ENCODE measurements at places on chromosomes 4 and X.

DNA sequence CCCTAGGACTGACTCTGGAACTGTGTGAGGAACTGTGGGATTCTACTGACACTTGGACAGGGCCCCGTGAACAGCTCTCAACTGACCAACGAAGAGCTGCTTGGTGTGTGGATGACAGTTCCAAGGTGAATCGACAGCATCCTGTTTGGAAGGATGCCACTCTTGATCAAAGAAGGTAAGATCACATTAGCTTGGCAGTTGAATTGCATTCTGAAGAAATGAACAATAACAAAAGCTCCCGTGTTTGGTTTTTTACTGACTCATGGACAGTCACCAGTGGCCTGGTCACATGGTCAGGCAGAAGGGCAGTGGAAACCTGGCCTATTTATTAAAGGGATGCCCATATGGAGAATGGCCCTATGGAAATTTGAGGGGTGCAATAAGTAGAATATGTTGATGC is 33.1 kb upstream of the GPR34 start:
- DNase-seq, result no peak

DNA sequence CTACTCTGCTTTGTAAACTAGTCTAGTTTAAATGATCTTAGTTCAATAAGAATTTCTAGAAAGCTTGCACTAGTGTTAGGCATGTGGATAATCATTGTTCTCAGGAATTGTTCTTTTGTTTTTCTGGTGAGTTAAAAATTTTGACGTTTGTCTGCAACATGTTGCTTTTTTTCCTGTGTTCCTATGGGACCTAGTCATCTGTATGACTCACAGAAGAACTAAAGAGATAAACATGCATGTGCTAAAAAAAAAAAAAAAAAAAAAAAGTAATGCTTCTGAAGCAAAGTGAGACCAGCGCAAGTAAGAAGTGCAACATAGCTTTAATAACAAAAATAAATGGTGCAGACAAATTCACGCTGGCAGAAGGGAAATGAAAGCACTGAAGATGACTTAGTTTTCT is 471.2 kb downstream of the IQCM start:
- DNase-seq, result no peak

GRCh38 chrX:123036401-123036800 is 147.7 kb upstream of the GRIA3 start:
- no peak for DNase-seq

- DNase-seq, result no peak
These were observed 29.5 kb downstream of the SORBS2 start for GRCh38 chr4:185782523-185782922.

DNA sequence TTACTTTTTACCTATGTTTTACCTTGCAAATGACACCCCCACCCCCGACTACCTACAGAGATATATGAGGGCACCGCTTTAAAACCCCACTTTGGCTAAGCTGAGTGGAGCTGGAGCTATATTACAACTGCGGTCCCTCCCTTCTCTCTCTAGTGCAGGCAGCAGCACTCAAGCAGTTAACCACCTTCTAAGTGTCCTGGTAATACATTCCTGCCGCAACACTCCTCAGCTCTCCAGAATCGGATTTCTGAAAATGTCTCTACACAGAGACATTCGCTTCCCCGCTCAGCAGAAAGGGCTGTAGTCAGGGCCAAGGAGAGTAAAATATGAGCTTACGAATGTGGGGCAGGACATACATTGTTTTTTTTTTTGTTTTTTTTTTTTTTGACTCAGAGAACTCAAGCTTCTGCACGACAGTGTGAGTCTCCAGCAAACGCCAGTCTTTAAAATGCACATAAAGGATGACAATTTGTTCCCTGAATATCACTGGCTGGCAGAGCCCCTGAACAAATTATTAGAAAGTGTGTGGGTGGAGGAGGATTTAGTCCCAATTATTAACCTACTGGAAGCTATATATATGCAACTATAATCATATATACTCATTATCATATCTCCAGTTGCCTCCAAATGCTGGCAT is 287.0 kb upstream of the TET2 start:
- DNase-seq, result no peak

GRCh38 chrX:40013266-40014195 is 84.2 kb downstream of the BCOR start:
- DNase-seq, result no peak

DNA sequence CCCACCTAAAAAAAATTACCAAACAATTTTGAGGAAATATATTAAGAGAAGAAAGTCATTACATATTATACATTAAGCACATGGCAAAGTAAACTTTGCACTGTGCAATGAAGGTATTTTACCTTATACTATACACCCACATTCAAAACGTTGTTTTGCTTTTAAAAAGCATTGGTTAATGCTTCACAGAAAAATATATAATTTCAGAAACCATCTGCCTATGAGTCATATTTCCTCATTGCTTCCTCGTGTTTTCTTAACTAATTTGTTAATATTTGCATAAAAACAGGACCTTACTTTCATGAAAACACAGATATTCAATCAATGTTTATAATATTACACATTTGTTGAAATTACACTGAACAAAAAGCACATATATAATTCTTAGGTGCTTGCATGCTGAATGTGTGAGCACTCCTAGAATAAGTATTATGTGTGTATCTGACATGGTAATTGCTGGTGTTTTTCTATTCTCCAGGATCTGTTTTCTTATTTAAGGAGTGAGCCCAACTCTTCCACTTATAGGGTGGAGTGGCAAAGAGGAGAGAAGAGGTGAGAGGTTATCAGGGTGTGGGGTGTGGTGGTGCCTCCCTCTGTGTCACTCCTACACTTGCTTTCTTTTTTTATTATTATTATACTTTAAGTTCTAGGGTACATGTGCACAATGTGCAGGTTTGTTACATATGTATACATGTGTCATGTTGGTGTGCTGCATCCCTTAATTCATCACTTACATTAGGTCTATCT is 95.1 kb upstream of the IQCM start:
- DNase-seq, result no peak

DNA sequence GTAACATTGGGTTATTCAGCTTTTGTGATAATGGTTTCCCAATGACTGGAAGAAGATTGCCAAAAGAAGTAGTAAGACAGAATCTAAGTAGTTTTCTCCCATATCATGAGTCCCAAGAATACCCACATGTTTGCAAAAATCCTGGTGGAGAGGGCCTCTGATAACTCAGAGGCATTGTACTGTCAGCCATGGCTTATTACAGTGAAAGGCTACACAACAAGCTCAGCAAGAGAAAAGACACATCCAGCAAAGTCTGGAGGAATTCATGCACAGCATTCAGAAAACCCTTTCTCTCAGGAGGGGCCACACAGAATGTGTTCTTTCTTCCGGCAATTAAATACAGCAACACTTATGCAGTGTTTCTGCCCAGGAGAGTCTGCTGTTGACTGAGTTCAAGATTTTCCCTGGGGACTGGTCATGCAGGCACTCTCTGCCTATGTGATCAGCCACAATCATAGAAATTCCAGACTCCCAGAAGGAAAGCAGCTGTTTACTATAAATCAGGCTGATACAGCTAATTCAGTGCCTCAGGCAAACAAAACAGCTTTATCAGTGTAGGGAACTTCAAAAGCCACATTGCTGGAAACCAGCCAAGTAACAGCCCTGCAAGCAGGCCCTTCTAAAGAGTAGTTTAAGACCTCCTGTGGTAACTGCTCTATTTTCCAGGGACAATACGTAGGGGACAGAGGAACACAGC is 937.1 kb downstream of the CCSER1 start:
- DNase-seq, result no peak

GRCh38 chrX:71573590-71573989 is 4.6 kb upstream of the GCNA start:
- no peak for DNase-seq

- no peak for DNase-seq
These were observed 6.7 kb downstream of the SRD5A3 start for GRCh38 chr4:55352726-55353125.

- DNase-seq, result peak; percentile 38
These were observed 24.0 kb downstream of the HAND2 start for GRCh38 chr4:173505924-173506518.

- peak; percentile 2 for DNase-seq
These were observed 45.8 kb downstream of the SLC39A8 start for GRCh38 chr4:102299354-102300107.

DNA sequence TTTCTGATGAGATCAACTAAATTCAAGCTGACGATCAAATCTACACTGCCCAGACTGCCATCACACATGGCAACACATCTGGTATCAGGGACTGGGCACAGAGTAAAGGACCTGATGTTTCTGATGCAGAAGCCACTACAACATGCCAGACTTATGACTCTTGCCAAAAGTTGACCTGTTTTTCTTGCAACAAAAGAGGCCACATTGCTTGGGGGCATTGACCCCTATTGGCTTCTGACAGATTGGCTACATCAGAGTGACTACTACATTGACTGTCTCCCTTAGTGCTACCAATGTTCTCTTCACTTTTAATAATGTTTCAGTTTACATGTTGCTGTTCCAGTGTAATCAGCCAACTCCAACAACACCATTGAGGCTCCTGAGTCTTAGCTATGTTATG is 15.3 kb upstream of the SMIM10 start:
- no peak for DNase-seq

DNA sequence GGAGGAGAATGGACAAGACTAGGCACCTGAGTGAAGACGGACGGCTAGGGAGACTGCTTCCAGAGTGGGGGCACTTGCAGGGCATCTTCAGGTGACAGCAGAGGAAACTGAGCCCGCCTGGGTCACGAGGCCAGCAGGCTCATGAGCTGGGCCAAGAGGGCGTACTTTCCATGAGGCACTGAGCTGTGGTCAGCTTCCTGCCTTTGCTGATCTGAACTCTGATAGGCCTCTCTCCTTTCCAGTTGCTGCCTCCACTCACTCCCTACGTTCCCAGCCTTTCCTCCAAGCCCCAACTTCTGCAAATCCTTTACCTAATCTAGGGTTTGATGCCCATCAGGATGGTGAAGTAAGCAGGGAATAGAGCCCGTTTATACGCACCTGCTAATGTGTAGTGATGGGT is 1.4 kb upstream of the L1CAM start:
- DNase-seq, result no peak

DNA sequence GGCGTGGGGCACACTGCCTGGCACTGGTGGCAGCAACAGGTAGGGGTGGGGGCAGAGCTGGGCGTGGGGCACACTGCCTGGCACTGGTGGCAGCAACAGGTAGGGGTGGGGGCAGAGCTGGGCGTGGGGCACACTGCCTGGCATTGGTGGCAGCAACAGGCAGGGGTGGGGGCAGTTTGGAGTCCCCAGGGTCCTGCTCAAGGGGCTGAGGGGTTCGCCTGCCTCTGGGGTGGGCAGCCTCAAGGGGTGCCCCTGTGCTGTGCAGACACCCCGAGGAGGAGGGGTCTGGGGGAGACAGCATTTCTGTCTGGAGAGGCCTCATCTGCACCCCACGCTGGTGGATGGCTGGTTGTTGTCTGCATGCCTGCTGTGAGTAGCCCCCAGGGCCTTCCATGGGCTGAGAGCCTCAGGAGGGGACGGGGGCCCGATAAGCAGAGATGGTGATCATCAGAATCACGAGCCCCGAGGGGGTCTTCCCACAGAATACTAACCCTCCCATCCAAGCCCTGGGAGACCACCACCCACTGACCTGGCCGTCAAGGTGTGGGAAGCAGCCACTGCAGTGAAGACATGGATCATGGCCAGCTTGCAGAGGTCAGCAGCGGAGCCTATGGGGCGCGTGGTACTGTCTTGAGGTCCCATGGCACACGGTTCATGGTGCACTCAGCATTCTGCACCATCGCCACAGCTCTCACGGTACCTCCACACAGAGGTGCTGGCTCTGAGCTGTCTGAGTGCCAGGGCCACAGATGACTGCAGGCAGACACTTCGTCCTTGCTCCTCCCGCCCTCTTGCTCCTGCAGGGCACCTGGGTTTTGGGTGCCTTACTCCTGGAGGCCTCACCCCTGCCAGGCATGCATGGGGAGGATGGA is 21.5 kb downstream of the NAT8L start:
- DNase-seq, result no peak

DNA sequence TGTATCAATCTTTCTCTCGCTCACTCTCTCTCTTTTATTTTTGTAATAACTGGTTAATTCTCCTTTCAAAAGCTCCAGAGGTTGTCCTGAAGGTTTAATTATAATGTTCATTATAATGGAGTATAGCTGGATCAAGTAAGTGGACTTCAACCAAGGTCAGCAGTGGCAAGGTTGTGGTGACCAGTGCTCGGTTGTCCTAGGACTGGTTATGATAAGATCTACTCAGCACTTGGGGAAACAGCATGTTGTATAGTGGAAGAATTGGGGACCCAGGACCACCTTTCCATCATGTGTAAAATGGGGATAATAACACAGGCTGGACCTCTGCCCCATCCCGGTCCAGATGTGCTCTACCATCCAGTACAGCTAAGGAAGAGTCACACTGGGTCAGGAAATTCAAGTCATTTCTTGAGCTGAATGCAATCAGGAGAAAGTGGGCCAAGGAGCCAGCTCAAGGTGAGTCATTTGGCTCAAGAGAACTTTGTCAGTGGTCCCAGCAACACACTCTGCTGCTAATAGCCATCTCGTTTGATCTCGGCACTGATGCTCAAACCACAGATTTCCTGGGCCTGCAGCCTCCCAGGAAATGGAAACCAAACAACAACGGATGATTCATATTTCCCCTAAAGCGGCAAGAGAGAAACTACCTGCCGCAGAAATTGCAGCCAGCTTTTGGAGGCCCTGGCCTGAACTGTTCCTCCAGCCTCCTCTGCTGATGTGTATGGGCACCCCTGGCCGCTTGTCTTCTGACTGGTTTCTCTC is 123.6 kb upstream of the RBPJ start:
- DNase-seq, result no peak

DNA sequence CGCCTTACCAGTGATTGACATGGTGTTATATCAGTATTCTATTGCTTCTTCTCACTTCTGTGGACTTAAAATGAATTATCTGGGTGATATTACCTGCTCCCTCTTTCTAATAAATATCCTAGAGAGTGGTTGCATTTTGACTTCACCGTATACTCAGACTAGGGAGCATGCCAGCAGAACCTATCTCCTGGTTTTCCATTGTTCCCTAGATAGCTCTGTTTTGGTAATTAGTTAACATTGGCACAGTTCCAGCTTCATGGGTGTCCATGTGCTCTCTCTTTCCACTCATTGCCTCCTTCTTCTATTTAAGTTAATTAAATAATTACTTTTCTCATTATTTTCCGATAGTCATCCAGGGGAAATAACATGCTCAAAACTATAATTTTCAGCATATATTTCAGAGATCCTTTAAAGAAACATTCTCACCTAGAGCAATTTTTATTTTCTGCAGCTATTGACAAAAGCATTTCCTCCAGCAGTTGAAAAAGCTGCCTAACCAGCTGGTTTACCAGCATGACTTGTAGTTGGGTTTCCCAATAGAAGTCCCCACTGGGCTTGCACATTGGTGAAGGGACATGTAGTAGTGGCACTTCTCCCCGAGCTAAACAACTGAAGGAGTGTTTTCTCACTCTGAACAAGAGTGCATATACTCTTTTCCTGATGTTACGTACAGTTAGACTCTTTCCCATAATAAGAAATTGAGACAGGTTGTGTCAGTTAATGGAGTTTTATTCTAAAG is 27.9 kb upstream of the PAPSS1 start:
- no peak for DNase-seq

- DNase-seq, result peak; percentile 33
These were observed 1.9 kb upstream of the NEUROG2 start for GRCh38 chr4:112517911-112518310.
